Glutamatergic neuron (in vitro differentiated cells): ENCODE measurements at places on chromosomes 3 and 15.

- no peak for DNase-seq
These were observed 20.3 kb upstream of the SLC6A1 start for GRCh38 chr3:10972072-10972782.

DNA sequence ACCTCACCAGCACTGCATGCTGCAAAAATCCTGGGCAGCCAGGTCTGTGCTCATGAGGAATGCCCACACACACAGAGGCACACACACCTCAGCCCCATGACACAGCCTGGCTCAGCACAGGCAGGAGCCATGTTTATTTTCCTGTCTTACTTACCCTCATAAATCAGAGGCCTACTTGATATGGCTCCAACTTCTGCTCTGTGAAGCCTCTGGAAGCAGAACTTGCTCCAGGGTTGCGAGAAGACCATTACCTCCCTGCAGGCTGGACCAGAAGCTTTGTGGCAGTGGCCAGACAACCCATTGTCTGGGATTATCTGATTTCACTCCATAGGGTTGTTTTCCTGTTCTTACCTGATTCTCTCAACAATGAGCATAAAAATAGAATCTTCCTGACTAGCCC lies 43.8 kb upstream of the CMTM8 start:
- DNase-seq, result no peak

GRCh38 chr15:51049081-51049480 lies 45.6 kb downstream of the TNFAIP8L3 start:
- DNase-seq, result no peak

GRCh38 chr3:107407355-107407754 lies 30.1 kb downstream of the CCDC54 start:
- DNase-seq, result no peak

DNA sequence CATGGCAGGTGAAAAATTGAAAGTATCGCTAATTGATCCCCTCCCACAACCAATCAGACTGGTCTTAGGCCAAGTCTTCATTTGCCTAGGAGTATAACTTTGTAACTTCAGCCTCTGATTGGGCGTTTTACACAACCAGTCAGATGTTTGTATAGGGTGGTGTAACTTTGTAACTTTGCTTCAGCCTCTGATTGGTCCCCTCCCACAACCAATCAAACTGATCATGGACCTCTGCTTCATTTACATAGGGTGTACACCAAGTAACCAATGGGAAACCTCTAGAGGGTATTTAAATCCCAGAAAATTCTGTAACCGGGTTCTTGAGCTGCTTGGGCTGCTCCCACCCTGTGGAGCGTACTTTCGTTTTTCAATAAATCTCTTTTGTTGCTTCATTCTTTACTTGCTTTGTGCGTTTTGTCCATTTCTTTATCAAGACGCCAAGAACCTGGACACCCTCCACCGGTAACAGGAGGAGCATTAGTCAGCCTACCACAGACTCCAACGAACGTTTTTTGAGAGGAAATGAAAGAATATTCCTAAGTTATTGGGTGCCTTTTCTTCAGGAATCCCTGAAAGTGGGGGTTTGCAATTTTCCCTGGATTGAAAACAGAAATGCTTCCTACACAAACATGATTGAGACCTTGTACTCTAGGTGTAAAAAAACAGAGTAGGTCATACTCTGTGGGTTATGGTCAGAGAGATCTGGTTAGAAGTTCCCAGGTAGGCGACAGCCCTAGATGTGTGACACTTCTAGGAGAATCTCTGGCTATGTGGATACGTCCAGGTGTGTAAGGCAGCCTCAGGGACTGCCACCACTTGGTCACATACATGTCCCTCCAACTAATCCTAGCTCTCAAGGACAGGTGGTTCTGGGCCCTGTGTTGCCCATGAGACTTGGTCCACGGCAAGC lies 5.5 kb upstream of the SACM1L start:
- DNase-seq, result no peak

DNA sequence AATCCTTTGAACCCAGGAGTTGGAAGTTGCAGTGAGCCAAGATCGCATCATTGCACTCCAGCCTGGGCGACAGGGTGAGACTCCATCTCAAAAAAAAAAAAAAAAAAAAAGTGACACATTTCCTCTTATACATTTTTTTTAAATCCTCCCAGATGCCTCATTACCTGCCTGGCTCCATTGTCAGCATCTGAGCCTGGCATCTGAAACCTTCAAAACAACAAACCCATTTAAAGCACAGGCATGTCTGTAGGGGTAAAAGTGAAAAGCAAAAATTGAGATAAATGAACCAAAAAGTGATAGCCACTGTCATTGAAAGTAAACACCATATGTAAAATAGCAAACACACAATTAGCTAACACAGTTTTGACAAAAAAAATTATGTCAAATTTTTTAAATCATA lies 38.6 kb downstream of the OSBPL10 start:
- DNase-seq, result no peak

- no peak for DNase-seq
These were observed 11.3 kb upstream of the THRB start for GRCh38 chr3:24505691-24506550.

- no peak for DNase-seq
These were observed 160.8 kb upstream of the TLE3 start for GRCh38 chr15:70258369-70259027.

DNA sequence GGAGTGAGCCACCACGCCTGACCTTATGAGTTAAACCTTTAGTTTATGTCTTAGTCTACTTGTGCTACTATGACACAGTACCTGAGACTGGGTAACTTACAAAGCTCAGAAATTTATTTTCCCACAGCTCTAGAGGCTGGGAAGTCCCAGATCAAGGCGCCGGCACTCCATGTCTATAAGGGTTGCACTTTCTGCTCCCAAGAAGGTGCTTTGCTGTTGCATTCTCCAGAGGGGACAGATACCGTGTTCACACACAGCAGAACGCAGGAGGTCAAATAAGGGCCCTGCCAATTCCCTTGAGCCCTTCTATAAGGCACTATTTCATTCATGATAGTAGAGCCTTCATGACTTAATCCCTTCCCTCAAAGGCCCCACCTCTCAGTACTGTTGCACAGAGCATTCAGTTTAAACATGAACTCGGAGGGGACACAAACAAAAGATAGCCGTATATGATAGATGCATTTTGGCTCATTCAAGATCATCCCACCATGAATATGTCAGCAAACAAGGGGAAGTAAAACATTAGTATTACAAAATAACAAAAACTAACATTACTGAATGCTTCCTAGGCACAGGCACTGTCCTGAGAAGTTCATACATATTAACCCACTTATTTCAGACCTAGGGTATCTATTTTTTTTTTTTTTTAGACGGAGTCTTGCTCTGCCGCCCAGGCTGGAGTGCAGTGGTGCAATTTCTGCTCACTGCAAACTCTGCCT lies 26.5 kb downstream of the PLA1A start:
- no peak for DNase-seq

- DNase-seq, result no peak
These were observed 183.8 kb upstream of the NR2F2 start for GRCh38 chr15:96146726-96147125.

DNA sequence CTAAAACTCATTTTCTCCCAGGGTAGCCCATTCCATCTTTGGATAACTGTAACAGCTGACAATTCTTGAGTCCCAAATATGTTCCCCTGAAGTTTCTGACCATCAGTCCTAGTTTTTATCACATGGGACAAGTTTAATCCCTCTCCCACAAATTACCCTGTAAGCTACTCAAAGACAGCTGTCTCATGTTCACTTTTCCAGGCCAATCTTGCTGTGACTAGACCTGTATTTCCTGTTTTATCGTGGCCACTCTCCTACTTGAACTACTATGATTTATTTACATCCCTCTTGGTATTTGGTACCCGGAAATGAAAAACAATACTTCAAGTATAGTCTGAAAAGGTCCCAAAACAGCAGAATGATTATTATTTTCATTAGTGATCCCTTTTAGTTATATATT lies 95.1 kb upstream of the MEX3B start:
- no peak for DNase-seq

DNA sequence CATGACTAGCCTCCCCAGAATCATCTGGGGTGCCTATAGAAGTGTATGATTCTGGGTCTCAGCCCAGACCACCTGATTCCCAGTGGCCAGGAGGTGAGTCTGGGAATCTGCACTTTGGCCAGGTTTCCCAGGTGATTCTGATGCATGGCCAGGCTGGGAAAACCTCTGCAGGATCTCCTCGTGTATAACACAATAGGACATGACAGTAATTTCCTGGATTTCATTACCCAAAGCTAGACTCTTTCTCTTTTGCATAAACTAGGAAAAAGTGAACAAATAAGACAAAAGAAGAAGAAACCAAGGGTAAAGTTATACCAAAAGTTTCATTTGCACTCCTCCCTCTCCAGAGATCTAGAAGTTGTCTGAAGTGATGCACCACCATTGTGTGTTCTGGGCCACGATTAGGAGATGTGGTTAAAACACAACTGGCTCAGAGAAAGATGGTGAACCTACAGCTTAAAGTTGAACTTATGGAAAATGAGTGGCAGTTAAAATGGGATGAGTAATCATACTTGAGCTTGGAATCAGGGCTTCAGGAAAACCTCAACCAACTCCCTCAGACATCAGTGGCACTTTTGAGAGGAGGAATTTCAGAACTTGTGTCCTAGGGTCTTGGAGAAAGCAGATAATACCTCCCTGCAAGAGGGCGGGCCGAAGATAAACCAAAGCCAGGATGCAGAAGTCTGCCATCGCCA lies 109.2 kb upstream of the LRTM1 start:
- no peak for DNase-seq

- DNase-seq, result no peak
These were observed 137.0 kb upstream of the SLCO3A1 start for GRCh38 chr15:91716536-91716935.

DNA sequence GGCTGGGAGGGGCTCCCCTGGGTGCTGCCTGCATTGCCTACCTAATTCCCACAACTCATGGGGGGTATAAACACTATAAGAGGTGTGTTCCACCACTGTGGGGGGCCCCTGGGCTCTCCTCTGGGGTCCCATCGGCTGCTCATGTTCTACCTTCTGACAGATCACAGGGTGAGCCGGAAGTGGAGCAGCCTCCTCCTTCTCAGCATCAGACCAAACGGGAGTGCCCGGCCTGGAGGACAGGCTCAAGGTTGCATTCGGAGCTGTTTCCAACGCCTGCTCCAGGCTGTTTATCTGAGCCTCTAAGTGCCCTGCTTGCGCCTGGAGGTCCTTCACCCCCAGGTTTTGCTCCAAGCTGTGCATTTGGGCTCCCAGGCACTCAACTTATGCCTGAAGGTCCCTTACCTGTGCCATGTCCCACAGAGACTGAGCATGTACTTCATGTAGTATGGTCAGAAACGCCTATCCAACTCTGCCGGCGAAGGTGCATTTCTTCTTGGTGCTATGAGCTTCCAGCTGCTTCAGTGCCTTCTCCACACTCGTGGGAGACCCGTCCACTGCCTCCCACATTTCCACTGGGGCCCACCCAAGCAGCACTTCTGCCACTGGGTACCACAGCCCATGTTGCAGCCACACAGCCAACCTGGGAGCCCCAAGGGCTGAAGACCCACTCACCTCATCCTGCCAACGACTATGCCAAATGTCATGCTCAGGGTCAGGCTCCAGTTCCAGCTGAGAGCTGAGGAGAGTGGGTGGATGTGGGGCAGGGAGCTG lies 232.1 kb downstream of the IGSF11 start:
- no peak for DNase-seq

DNA sequence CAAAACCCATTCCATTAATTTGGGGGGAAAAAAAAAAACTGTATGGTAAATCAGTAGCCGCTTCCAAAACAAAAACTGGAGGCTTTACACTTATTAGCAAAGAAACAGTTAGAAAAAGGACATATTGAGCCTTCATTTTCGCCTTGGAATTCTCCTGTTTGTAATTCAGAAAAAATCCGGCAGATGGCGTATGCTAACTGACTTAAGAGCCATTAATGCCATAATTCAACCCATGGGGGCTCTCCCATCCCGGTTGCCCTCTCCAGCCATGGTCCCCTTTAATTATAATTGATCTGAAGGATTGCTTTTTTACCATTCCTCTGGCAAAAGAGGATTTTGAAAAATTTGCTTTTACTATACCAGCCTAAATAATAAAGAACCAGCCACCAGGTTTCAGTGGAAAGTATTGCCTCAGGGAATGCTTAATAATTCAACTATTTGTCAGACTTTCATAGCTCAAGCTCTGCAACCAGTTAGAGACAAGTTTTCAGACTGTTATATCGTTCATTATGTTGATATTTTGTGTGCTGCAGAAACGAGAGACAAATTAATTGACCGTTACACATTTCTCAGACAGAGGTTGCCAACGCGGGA lies 9.4 kb upstream of the RPL24 start:
- DNase-seq, result no peak

DNA sequence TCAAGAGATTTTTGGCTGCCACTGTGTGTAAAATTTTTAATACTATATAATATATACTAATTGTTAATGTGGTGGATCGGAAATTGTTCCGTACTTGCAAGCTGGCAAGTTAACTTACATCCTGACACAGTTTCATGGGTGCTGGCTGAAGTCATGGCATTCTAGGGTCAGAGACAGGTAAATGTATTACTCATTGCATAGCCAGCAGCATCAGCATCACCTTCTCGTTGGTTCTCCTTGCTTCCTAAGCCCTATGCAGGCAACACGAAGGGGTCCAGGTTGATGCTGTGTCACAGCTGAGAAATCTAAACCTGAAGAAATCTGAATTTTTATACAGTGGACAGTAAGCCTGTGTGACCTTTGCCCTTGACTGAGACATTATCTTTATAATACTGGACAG lies 162.7 kb downstream of the KLHL25 start:
- no peak for DNase-seq

DNA sequence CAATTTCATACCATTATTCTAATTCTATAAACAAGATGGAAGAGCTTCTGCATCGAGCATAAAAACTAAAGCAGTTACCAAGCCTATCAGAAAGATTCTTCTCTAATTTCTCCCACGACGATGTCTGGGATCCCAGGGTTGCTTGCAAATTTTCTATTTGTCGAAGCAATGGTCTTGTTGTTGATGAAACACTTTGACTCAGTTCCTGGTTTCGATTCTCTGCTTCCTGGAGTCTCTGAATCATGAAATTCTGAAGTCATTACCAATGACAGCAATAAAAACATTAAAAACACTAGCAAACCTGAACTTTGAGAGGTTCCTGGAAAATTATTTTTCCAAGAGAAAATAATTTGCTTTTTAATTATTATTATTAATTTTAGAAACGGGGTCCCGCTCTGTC lies 18.7 kb downstream of the TMF1 start:
- DNase-seq, result no peak

- DNase-seq, result no peak
These were observed 105.9 kb downstream of the KCNH8 start for GRCh38 chr3:19254189-19254588.

DNA sequence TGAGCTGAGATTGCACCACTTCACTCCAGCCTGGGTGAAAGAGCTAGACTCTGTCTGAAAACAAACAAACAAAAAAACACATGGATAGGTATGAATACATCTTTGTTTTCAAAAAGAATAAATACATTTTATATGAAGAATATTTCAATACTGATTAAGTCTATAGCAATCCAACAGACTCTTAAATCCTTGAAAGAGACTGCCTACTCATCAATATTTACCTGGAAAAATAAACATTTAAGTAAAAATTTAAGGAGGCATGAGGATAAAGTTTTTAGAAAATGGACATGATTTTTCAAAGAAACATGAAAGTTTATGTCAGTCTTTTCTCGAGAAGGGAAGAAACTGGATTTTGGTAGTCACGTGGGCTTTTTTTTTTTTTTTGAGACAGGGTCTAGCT lies 5.4 kb downstream of the NKIRAS1 start:
- no peak for DNase-seq

- no peak for DNase-seq
These were observed 134.1 kb downstream of the MBNL1 start for GRCh38 chr3:152402695-152403451.

- DNase-seq, result no peak
These were observed 90.0 kb downstream of the FAM174B start for GRCh38 chr15:92565351-92566125.
